Activated CD4-positive, alpha-beta T cell treated with anti-CD3 and anti-CD28 coated beads for 1 hour (primary cell): ENCODE measurements at places on chromosomes 3 and 15.

DNA sequence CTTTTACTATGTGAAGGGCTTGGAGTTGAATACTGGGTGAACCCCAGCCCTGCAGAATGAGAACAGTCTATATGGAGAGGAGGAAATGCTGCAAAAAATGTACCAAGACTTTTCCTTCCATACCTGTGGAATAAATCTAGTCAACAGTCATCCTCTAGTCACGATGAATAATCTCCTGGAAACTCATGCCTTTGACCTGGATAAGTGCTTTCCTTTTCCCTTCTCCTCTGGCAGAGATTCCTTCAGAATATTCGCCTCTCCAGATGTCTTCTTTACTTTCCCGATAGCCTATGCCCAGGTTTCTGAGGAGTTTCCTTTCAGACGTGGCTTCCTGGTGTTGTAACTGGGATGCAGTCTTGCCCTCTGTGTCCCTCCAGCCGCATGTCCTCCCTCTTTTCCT, 28.1 kb downstream of the CCNL1 start:
- no peak for DNase-seq

DNA sequence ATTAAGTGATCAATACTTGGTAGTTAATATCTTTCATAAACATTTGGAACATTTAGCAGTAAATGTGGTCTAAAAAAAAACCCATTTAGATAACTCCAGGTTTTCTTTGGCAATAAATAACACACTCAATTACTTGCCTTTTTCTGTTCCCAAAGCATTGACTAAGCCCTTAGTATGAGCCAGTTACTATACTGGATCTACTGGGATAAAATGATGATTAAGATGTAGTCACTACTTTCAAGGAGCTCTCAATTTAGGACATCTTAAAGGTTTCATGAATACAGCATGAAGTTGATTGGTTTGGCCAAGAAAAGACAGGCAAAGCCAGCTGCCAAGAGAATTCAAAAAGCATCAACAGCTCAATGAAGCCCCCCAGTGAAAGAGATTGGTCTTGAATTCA, 250.9 kb downstream of the EPHA3 start:
- no peak for DNase-seq

DNA sequence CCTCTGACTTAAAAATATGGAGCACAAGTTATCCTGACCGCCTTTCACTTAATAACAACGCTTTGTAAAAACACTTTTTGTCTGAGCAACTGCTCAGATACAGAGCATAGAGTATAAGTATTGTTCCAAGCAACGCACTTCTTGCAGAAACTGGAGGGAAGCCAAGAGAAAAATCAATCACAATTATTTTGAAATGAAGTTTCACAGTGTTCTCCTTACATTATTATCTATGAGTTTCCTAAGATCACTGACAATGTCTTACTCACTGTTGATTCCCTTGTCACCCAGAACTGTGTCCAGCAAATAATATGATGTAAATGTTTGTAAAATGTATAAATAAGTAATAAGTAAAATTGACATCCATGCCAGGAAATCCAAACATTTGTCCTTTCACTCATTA, 184.6 kb upstream of the GPR149 start:
- no peak for DNase-seq

DNA sequence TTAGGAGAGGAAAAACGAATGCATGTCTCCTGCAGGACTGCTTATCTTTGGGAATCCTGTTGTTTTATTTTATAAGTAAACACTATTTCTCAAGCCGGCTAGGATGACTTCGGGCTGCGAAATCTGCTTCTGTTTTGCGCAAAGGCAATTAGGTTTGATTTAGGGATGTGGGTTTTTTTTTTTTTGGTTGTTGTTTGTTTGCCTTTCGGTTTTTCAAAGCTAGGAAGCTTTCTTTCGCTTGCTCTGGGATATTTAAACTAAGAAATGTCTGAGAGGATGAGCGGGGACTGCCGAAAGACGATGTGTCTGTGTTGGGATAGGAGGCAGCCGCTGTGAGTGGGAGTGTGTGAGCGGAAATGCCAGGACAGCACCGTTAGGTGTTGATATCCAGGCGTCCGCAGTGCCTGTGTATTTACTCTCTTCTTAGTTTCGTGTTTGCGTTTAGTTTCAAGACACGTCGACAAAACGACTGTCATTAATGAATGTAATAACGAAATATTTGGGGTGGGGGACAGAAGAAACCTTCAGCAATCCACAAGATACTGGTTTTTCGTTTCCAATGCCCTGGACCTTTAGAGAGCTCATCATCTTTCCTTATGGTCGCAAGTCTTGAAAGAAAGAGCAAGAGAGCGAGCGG, 604 bp downstream of the ISL2 start:
- DNase-seq: no peak

DNA sequence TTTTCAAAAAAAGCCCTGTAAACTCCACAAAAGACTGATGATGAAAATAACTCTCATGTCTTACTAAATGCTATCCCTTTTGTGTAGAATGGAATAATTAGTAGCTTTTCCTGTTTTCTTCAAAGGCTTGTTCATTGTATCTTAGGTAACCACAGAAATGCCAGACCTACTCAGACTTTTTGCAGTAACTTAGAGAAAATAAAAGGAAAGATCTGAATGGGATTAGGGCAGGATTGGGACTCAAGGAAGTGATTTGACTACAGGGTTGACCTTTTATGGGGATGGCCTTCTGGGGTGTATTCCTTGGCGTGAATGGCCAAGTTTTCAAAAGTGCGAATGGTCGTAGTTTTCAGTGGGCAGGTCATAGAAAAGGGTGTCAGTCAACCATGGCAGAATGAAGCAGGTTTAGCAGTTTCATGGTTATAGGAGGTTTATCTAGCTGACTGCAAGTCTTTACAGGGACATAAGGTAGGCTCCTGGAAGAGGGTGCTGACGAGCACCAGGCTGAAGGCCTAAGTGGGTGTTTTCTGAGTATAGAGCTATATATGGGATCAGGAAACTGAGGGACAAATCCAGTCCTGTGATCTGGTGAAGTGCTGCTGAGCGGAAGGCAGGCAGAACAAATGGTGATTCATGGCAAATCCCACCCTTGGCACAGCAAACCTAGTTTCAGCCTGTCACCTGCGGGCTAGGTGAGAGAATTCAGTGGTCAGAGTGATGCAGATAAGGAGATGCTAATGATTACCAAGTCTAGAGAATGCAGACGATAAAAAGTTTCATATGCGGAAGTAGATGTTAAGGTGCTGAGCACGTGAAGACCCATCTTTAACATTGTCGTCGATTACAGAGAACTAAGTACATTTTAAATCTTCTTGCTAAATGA, 46.4 kb downstream of the IL1RAP start:
- DNase-seq: no peak

DNA sequence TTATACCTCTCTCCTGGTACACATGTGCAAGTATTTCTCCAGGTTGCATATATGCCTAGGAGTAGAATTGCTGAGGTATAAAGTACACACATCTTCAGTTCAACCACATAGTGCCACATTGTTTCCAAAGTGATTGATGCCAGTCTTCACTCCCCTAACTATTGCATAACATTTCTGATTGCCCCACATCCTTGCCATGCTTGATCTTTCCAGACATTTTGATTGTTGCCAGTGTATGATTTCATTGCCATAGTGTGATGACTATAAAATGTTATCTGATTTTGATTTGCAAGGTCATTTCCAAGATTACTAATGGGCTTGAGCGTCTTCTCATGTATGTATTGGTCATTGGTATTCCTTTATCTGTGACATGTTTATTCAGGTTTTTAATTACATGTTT, 61.1 kb upstream of the MLF1 start:
- DNase-seq: no peak

- no peak for DNase-seq
These were observed 39.0 kb downstream of the INTS14 start for GRCh38 chr15:65571971-65572370.

- DNase-seq: no peak
These were observed 146.3 kb downstream of the ANXA2 start for GRCh38 chr15:60251300-60252070.

GRCh38 chr3:146189519-146190173, 28.7 kb upstream of the PLOD2 start:
- no peak for DNase-seq

- no peak for DNase-seq
These were observed 104.6 kb upstream of the HES1 start for GRCh38 chr3:194031349-194031748.

GRCh38 chr3:94092086-94092485, 29.2 kb downstream of the NSUN3 start:
- no peak for DNase-seq

DNA sequence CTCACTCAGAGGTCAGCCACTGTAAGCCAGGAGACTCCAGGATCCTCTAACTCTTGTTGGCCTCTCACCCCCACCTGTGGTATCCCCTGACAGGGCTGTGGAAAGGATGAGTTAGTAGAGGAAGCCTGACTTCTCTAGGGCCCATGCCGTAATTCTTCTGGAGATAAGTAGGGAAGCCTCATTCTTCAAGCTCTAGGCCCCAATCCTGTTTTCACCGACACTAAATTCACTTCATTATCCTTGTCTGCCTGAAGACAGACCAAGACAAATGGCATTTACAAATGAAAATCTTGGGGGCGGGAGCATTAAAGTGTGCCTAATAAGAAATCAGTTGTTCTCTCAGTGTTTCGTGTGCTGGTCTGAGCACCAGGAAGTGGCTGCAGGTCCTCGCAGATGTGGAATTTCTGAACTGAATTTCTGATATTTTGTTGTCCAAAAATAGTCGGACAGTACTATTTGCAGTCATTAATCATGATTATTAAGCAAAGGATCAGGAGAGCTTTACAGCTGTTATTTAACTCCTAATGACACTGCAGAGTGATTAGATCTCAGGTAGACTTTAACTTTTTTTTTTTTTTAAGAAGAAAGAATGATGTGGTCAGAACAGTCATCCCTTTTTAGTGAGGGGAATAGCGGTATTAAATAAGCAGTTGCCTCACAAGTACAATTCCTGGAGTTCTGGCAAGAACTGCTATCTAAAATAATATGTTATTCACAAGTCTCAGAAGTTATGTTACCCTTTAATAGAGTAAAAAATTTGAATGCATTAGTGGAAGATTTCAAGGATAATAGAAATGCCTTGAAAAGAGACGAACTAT, 58.4 kb downstream of the RBMS3 start:
- no peak for DNase-seq

- DNase-seq: no peak
These were observed 25.2 kb upstream of the ACP3 start for GRCh38 chr3:132292042-132292441.

- DNase-seq: no peak
These were observed 207.9 kb downstream of the ZIC1 start for GRCh38 chr3:147616998-147617619.

DNA sequence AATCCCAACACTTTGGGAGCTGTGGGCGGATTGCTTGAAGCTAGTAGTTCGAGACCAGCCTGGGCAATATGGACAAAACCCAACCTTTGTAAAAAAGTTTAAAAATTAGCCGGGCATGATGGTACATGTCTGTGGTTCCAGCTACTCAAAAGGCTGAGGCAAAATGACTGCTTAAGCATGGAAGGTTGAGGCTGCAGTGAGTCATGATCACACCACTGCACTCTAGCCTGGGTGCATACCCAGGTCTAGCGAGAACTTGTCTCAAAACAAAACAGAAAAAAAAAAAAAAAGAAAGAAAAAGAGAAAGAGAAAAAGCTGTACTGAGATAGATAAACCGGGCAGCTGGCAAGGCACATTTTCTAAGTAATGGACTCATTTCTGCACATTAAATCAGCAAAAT, 10.6 kb downstream of the ARPP19 start:
- no peak for DNase-seq

DNA sequence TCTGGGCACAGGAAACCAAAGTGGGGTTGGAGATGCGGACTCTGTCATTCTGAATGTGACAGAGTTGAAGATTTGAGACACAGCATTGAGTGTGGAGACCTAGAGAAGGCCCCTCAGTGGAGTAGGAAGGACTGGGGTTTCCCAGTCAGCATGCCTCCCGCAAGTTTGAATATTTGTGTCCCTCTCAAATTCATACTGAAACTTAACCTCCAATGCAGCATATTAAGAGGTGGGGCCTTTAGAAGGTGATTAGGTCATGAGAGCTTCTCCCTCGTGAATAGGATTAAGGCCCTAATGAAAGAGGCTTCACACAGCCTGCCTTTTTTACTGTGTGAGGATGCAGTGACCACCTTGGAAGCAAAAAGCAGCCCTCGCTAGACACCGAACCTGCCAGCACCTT, 8.0 kb downstream of the HDDC3 start:
- no peak for DNase-seq

DNA sequence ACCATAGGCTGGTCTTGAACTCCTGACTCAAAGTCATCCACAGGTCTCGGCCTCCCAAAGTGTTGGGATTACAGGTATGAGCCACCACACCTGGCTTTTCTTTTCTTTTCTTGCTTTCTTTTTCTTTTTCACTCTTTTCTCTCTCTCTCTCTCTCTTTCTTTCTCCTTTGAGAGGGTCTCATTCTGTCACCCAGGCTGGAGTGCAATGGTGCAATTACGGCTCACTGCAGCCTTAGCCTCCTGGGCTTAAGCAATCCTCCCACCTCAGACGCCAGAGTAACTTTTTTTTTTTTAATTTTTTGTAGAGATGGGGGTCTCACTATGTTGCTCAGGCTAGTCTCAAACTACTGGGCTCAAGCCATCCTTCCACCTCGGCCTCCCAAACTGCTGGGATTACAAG, 133.1 kb upstream of the UBE2E1 start:
- no peak for DNase-seq

GRCh38 chr3:61667814-61668213, 106.4 kb downstream of the PTPRG start:
- no peak for DNase-seq

DNA sequence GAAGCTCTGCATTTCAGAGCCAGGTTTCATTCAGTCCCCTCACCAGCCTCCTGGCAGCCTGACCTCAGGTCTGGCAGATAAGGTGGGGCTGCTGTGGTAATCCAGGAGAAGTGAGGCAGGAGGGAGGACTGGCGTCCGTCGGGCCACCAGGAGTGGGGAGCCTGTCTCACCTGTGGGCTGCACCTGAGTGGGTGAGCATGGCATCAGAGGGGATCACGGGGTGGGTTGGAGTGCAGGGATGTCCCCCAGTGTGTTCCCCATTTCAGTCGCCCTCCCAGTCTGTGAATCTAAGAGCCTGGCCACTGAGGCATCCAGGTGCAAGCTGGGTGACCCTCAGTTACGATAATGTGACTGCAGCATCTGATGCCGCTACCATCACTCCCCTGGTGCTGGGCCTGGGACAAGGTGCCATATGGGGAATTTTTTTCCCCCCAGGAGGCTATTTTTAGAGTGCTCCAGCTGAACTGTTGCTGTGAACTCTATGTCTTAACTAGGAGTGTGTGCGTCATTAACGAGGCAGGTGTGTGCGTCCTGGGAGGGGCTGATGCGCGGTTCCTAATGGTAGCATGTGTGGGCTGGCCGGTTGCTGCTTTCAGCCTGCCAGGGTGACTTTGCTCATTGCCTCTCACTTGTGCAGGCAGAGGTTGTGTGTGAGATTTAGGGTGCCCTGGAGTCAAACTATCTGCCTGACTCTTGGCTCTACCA, 165.2 kb downstream of the SLCO3A1 start:
- DNase-seq: no peak

GRCh38 chr3:45878124-45878523, 8.2 kb upstream of the CCR9 start:
- no peak for DNase-seq

GRCh38 chr15:68986322-68986721, 28.2 kb upstream of the NOX5 start:
- no peak for DNase-seq
